ENCODE measurements at places on chromosomes 3 and 15.

DNA sequence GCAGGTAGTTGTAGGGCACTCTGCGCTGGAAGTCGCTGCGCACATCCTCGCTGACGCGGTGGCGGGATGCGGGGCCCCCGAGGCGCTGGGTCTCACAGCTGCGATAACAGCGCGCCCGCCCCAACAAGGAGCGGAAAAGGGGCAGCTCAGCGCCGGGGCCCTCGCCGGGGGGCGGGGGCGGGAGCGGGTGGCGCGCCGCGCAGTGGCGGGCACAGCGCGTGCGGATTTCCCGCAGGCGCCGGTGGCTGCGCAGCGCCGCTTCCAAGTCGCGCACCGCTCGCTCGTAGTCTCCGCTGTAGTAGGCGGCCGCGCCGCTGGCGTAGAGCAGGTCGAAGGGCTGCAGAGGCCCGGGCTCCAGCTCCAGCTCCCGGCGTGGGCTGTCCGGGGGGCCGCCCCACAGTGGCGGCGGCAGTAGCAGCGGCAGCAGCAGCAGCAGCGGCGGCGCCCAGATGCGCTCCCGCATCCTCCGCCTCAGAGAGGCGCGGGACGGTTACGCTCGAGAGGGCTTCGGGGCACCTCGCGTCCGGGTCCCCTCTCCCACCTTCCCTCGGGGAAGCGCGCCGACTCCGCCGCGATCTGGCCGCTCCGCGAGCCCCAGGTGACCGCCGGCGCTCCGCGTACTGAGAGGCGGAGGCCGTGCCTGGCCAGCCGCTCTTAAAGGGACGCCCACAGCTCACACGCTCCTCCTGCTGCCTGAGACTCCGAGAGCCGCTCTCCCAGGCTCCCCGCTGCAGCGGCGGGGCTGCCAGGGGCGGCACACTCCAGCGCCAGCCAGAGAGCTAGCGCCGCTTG is at the start of gene P3H2:
Gene P3H2, minus strand, starts transcription at position 629 of the 792 bp plus-strand sequence. Its CDS starts 166 bp downstream, at position 463.
- DNase-seq, result peak; percentile 93

GRCh38 chr3:41317718-41318117 is 118.4 kb downstream of the CTNNB1 start:
- DNase-seq, result peak; percentile 17

DNA sequence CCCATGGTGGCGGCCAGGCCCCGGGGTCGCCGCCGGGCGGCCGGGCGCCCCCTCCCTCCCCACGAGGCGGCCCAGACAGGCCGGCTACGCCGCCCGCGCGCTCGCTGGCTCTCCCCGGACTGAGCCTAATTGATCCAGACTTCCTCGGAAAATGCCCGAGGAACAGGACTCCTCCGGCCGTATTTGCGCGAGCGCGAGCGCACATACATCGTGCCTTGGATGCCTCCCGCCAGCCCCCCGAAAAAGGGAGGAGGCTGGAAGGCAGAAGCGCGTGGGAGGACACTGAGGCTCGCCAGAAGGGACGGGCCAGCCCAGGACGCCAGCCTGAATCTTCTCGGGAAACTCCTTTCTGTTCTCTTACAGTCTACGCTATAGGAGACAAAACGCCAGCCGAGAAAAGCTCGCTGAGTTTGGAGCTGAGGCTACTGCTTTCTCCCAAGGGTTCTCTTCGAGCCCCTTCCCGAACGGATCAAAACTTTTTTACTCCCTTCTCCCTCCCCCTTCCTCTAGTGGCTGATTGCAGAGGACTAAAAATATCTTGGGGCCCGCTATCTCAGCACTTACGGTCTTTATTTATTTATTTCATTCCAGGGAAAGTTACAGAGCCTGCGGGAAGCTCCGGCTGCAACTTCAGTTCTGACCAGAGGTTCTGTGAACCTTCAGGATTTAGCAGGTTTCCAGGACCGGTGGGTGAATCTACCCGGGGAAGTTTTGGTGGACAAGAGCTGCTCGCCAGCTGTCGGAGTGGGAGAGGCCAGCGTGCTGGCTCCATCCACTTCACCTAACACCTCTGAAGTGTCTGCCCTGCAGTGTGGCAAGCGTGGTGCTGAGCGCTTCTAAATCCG is at the start of gene PDZRN3:
Gene PDZRN3, minus strand, starts transcription at position 121 of the 845 bp plus-strand sequence.
- DNase-seq, result no peak

GRCh38 chr3:133040696-133041523 is 2.7 kb downstream of the TMEM108 start:
- no peak for DNase-seq

DNA sequence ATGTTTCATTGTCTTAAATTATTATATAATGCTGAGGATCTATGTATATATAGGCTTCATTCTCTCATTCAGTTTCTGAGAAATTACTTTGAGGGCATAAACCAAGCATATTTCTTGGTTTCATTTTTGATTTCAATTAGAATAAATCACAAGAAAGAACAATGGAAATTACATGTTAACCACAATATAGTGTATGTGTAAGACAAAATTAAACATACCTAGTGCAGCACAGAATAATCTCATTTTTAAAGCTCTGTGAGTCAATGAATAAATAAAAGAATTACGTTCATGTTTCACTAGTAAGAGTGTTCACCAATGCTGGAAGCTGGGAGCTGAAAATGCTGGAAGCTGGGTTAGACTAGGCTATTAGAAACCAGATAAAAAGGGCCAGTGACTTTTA is 72.8 kb downstream of the UBE3A start:
- DNase-seq, result no peak
